Stimulated activated CD4-positive, alpha-beta T cell treated with anti-CD3 and anti-CD28 coated beads, TNF-alpha, amount 100 ng/mL, for 48 hours (primary cell): ENCODE measurements at places on chromosomes 1 and 21.

- no peak for DNase-seq
These were observed 12.8 kb upstream of the COG2 start for GRCh38 chr1:230629511-230629910.

- no peak for DNase-seq
These were observed 55.6 kb upstream of the MYOCOS start for GRCh38 chr1:171566467-171566866.

DNA sequence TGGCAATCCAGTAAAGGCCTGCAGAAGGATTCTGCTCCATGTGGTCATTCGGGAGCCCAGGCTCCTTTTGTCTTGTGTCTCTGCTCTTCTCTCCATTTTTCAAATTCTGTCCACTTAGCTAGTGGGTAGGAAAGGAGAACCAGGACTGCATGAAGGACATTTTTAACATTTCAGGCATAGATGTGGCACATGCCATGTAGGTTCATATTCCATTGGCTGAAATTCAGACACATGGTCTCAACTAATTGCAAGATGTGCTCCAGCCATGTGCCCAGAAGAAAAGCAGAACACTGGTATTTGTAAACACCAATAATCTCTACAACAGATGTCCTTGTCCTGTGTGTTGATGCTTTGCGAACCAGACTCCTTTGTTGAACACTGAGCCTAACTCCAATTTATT is 85.2 kb upstream of the WLS start:
- no peak for DNase-seq

DNA sequence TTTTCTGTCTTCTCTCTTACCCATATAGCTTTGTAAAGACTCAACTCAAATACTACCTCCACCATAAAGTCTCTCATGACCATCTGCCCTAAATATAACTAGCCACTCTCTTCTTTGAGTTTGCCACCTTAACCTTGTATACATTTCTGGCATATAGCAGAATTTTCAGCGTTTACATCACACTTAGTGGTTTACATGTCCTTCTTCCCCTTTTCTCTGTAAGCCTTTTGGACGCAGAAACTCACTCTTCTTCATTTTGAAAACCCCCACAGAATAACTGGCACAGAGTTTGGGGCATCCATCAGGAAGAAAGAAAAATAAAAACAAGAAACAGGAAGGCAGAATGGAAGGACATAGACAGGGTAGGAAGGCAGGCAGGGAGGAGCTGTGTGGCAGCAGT is 131.8 kb upstream of the DUSP10 start:
- no peak for DNase-seq
